ENCODE measurements at places on chromosomes 2 and 18.

DNA sequence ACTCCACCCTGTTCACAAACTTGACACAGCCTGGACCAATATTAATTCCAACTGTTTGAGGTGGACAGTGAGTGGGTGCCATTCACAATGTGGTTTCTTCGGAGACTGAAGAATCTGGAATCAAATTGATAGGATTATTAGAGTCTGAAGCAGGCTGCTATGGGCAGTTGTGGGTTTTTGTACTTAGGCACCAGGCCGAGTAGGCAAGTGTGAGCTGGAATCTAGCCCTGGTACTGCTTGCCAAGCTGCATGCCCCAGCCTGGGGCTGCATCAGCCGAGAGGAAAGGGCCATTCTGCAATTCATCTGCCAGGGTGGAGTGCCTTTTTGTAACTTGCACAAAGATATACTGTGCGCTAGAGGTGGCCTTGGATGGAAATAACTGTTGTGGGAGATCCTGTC is 654.7 kb upstream of the FANCL start:
- DNase-seq: no peak

GRCh38 chr2:43898134-43898837 is 59.5 kb downstream of the ABCG8 start:
- DNase-seq: no peak

DNA sequence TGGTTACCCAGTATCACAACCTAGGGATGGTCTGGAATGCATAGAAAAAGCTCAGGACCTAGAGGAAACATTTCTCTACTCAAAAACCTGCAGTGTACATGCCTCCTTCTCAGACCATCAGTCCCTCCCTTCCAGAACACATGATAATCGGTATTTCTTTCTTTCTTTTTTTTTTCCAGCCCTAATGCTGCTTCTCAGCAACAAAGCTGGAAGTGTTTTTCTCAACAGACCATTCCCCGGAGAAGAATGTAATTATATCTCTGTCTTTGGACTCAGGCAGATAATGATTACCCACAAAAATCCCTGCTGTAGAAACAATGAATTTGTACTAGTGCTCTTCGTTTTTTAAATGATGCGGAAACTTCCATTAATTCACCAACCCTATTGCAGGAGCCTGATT is 44.1 kb upstream of the NDUFV2 start:
- no peak for DNase-seq

GRCh38 chr18:47254341-47254939 is 3.0 kb upstream of the SKOR2 start:
- peak; percentile 57 for DNase-seq

GRCh38 chr18:72675394-72675793 is 131.3 kb upstream of the CBLN2 start:
- DNase-seq: peak; percentile 9

- peak; percentile 28 for DNase-seq
Observed at GRCh38 chr18:72235422-72235821, 308.7 kb downstream of the CBLN2 start.
